ENCODE measurements at places on chromosomes 12 and 14.

DNA sequence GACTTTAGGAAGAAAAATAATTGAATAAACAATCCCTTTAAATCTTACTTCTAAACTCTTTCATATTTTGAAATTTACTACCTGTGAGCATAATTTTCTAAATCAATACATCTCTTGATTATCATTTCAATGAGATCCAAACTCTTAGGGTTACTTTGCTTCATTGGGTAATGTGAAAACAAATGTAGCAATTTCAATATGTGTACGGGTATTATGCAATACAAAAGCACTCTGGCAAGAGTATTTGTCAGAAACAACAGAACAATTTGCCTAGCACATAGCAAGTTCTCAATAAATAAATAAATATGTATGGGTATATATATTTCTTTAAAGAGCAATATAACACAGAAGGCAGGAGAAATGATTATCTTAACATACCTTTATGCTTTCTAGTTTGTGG, 77.1 kb downstream of the PLEKHG7 start:
- no peak for DNase-seq

- DNase-seq, result no peak
These were observed 203.2 kb downstream of the ZFP36L1 start for GRCh38 chr14:68589447-68590200.

DNA sequence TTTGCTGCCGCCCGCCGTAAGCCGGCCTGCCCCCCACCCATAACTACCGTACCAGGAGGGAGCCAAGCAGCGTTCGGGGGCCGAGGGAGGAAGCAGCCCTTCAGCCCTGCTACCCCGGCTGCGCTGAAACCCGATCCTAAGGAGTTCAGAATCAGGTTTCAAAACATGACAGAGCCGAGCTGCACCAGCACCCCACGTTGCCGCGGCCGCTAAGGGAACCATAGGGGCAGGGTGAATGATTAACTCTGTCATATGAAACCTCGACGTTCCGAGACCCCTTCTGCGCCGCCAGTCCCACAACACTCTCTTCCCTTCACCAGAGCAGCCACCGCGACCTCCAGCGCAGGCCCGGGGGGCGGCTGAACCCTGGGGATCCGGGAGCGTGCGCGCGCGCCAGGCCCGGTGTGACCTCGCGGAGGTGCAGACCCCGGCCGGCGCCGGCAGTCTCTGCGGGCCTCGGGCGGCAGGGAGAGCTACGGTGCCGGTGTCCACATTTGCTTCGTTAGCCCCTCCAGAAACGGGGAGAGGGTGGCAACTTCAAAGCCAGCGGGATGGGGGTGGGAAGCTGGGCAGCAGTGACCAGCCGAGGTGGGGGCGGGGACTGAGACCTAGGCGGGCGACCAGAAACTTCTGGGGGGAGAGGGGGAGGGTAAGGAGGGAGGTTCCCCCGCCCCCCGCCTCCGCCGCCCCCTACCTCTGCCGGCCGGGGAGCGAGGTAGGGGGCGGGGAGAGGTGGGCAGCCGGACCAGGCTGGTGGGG, 1.6 kb downstream of the SIX4 start:
- no peak for DNase-seq

- DNase-seq, result no peak
These were observed 728.9 kb downstream of the BCL11B start for GRCh38 chr14:98543074-98543473.

DNA sequence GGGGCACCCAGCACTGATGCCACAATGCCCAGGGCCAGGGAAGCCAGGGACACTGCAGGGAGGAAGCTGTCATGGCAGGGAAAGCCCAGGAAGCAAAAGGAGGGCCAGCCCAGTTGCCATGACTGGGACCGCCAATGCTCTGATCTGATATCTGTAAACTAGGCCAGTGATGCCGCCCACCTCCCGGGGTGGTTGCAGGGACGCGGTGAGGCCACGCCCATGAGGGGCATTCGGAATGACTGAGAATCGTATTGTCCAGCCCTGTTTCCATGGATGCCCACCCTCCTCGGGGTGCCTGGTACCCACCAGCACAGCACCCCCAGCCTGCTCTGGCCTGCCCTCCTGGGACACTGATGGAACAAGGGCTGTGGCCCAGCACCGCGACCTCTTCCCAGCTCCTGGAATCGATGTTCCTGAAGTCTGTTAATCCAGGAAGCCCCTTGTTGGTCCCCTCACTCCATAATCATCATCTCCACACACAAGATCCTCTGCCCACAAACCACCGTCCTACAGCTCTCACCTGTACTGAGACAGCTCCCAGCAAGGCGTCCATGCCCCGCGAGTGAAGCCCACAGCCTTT, 48.7 kb downstream of the CHGA start:
- no peak for DNase-seq

GRCh38 chr14:84065811-84066210, 1464.1 kb upstream of the FLRT2 start:
- no peak for DNase-seq

- DNase-seq, result no peak
These were observed 257.0 kb downstream of the ETNK1 start for GRCh38 chr12:22881878-22882385.

DNA sequence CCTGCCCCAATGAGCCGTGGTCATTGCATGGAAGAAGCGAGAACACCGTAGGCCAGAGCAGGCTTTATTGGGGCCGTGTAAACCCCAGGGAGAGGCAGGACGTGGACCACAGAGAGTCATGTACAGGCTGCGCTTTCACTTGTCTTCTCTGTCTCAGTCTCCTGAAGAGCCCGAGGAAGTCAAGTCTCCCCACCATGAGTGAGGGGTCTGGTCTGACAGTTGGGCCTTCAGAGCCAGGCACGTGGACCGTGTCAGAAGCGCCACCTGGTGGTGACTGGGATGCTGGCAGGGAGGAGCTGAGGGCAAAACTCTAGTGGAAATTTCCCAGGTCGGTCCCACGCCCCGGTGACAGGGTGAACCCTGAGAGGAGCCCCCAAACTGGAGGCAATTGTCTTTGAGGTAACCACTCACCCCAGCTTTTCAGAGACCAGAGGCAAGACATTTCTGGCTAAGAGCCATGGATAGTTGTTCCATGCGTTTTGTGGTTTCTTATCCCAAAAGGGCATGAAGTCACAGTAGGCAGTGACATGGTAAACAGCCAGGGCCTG, 17.4 kb downstream of the RPS6KL1 start:
- DNase-seq, result peak; percentile 69

GRCh38 chr14:80419345-80419744, 208.0 kb upstream of the DIO2 start:
- no peak for DNase-seq

GRCh38 chr12:66365718-66366490, 63.6 kb downstream of the HELB start:
- DNase-seq, result no peak

- no peak for DNase-seq
These were observed 46.0 kb downstream of the TECPR2 start for GRCh38 chr14:102408724-102409123.

- no peak for DNase-seq
These were observed 19.1 kb downstream of the TUNAR start for GRCh38 chr14:95895720-95896119.

GRCh38 chr12:3692616-3693365, 60.1 kb downstream of the CRACR2A start:
- no peak for DNase-seq

DNA sequence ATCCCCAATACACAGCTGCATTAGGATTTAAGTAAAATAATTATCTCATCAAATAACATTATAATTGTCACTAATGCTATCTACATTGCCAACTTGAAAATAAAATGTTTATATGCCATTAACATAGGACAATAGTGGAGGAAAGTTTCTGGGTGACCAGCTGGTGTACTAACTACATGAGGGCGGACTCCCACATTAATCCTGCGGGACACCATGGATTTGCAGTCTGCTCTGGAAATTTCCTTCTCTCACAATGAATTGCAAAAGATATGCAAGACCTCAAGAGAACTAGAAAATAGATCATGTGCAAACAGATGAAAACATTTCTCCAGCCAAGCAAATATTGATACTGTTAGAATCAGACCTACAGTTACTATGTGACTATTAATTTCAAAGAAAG, 390.1 kb downstream of the NAV3 start:
- DNase-seq, result no peak

DNA sequence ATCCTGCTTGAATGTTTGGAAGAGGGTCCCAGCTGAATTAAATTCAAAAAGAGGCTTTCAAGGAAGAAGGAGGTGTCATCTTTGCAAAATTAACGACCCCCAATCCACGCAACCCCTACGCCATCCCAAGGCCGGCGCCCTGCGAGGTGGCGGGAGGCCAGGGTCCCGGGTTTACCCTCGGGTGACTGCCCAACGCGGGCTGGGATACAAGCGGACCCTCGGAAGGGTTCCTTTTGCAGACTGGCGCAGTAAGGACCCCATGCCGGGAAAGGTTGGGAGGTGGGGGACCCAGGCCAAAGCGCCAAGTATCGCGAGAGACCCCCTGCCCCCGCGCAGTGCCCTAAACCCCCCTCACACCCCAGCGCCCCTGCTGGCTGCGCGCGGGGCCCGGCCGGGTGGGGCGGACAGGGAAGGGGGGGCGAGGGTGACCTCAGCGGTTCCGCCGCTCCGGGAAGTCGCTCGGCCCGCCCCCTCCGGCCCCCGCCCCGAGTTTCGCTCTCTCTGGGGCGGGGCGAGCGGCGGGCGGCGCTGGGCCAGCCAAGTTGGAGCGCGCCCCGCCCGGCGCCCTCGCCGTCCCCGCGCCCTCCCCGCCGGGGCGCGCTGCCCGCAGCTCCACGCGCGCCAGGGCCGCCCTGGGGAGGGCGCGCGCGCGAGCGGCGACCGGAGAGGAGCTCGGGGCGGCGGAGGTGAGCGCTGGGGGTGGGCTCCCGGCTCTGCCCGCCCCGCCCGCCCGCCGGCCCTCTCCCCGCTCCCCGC, 708 bp upstream of the ZBTB42 start:
- peak; percentile 76 for DNase-seq

- no peak for DNase-seq
These were observed 767.7 kb downstream of the DIO2 start for GRCh38 chr14:79443602-79444001.

DNA sequence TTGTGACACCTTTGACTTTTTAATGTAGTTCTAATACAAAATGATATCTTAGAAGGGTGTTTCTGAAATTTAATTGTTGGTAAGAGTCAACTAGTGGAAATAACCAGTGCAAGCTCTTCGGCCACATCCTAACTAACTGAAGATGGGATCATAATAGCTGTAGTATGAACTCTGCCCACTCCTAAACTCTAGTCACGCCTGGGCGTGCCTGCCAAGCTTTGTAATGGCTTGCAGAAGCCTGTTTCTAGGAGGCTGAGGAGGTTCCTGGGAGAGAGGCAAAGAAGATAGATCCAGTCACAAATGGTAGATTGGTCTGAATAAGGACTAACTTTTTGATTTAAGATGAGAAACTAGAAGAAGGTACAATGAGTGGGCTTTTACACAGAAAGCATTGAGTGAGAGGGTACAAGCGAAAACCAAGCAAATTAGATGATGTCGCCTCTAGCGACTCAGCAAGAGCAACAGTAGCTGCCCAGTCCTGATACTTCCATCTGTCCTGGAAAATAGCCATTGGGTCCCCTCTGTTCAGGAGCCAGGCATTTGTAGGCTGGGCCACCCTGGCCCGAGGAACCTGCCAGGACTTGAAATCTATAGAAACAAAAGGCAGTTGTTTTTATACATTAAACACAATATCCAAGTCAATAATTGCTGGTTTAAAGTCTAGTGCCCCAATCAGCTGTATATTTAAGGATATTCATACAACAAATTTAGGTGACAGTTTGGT, 148.8 kb downstream of the SLC38A4 start:
- no peak for DNase-seq

DNA sequence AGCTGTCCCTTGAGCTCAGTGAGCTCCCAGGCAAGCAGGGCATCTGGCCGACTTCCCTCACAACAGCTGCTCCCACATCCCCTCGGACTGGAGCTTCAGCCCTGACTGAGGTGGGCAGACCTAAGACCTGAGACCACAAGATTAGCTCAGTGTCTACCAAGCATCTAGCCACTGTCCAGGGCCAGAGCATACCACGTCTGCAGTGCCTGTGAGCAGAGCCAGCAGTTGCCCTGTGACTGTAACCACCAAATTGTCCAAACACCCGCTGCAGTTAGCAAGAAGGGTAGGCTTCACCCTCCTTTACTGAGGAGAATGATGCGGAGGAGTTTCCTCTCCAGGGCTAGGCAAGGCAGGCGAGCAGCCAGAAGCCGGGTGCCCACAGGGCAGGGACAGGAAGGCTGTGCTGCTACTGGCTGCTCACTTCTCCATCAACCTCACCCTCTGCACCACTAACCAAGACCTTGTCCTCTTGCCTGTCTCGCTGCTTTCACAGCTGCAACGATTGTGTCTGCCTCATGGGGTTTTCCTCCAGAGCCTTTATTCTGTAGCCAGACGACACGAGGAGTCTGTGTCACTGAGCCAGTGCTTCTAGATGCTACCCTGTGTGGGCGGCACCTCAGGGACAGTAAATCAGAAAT, 53.9 kb downstream of the ANAPC7 start:
- peak; percentile 54 for DNase-seq

DNA sequence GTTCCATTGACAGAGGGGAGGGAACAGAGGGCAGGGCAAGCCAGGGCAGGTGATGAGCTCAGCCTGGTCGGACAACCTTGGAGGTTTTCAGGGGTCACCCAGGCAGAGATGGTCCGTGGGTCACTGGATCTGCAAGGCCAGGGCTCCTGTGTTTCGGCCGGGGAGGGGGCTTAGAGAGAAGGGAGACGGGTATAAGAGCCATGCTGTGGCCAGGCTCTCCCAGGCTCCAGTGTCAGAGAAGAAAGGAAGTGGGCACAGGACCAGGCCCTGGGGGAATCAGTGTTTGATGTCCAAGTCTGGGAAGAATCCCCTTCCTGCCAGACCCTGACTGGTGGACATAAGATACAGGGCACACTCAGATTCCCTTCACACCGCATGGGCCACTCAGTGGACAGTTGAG, 36.9 kb downstream of the DIO3 start:
- DNase-seq, result no peak

DNA sequence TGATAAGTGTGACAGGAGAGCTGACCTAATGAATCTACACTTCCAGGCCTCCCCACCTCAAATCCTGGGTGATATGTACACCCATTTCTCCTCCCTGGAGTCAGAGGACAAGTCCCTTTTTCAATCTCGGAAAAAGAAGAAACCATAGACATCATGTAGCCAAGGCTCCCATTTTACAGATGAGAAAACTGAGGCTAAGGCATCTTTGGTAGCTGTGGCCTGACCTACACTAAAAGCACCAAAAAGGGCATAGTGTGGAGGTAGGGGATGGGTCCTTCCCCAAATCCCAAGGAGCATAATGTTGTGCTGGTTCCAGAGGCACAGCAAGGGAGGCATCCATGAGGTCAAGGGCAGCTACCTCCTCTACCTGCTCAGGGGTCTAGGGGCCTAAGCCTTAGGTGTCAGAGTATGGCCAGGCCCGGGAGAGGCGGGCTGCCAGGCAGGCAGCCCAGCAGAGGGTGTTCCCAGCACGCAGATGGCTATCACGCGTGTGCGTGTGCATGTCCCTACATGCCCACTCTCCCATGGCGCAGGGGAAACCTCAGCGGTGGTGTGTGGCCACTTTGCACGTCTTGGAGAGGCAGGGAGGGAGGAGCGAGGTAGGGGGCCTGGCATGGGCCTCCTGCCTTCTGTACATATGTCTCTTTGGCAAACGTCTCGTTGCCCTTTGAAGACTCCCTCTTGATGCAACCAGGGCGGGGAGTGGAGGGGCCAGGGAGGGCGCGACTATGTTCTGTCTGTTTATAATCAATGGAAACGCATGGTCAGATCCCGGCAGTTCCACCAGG, 2.5 kb downstream of the PGF start:
- no peak for DNase-seq

GRCh38 chr12:82968631-82969367, 282.1 kb downstream of the TMTC2 start:
- DNase-seq, result no peak

All from CD4-positive, alpha-beta memory T cell (primary cell).